8988T (cell line): ENCODE measurements at places on chromosomes 7 and 10.

DNA sequence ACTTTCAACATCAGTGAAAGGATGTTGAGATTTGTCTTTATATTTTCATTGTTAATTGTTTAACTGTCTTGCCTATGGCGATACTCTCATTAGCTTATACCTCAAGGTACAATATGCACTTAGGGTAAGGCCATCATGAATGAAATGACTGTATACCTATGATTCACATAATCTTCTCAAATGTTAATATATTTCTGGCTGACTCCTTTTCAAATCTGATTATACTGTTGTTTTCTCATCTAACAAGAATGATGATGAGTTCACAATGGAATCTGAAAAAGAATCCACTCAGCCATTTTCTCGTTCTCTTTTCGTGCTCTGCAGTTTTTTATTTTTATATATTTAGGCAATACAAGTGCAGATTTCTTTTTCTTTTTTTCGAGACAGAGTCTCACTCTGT, 159.1 kb downstream of the ARHGAP12 start:
- DNase-seq: no peak

GRCh38 chr10:103467406-103467805, 8.7 kb upstream of the CALHM1 start:
- DNase-seq: no peak

DNA sequence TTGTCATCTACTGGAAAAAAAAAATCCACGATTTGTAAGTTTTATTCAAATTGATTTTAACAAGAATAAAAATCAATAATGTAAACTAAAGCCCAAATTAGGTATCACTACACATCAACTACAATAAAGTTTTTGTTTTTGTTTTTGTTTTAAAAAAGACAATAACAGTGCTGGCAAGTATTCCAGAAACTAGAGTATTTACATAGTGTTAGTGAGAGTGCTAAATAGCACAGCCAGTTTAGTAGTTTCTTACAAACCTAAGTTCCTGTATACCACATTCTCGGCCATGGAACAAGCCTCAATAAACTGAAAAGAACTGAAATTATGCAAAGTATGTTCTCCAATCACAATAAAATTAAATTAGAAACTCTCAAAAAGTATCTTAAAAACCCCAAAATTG, 8.1 kb downstream of the ARHGAP12 start:
- no peak for DNase-seq

DNA sequence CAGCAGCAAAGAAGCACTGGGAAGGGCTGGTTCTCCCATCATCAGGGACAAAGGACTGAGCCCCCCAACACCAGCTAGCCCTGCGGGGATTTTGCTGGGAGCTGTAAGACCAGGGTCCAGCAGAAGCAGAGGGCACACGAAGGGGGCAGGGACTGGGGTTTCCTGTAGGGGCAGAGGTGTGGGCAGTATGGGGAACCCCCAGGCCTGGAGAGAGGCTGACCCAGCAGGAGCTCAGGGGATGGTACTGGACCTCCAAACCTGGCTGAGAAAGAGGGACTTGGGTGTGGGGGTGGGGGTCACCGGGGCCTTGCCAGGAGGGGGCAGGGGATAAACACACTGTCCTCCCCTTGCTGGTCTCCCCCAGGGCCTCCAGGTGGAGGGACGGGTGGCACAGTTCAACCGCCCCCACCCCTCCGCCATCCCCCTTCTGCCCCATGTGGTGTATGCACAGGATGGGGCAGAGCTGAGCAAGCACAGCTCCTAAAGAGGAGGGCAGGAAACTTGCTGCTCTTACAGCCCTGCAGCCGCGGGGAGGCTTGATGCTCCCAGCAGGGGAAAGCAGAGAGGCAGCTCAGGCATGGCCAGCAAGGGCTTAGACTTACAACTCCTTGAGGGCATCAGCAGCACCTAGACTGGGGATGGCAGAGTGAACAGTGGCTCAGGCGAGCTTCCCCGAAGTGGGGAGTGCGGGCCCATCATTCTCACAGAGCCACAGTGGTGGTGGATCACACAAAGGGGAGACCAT, 12.4 kb upstream of the RET start:
- DNase-seq: no peak

DNA sequence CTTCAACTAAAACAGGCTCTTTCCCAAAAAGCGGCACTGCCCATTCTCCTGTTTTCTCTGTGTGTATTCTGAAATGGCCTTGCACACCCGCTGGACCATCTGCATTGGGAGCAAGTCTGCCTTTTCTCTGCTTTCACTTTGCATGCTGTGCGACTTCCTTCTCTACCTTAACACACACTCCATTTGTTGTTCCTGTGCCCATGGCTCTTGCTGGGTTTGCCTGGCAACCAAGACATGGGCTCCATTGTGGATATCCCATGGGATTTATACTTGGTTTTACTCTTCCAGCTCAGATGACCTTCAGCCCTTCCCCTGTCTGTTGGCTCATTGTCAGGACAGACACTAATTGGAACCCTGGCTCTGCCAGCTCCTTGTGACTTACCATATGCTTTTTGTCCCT, 465.3 kb downstream of the REEP3 start:
- DNase-seq: no peak

- no peak for DNase-seq
These were observed 26.4 kb downstream of the C10orf71 start for GRCh38 chr10:49325131-49325915.

DNA sequence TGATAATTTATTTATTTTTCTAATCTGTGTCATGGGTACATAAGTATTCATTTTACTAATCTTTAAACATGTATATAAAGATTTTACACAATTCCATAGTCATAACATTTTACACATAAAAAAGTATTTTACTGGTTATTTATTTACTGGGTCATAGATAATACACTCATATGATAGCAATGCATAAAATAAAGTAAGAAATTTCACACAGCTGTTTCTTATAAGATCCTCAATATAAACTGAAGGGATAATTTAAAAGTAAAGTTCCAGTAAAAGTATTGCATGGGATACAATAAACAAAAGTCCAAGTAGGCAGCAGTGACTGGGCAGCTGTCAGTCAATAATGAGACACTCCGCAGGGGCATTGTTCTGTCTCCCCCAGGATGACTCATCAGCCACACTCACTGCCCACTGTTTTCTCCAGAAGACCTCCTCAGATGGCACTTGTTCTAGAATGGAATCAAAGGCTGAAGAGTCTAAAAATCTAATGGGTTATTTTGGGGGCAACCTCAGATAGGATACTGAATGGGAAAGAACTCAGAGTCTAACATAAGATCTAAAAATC, 32.7 kb downstream of the DPY19L1 start:
- DNase-seq: no peak

DNA sequence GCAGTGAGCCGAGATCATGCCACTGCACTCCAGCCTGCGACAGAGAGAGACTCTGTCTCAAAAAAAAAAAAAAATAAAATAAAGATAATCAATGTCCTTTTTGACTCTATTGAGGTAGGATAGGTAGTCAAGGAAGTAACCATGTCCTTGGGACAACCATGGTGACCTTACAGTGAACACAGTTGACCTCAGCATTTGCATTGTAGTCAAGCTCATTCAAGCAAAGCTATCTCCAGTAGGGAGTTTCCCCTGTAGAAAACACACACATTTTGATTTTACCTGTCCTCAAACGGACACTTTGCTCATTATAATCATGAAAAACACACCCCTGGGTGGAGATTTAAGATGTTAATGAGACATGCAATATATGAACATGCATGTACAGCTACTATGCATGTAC, 171.7 kb downstream of the KIF20B start:
- DNase-seq: no peak

DNA sequence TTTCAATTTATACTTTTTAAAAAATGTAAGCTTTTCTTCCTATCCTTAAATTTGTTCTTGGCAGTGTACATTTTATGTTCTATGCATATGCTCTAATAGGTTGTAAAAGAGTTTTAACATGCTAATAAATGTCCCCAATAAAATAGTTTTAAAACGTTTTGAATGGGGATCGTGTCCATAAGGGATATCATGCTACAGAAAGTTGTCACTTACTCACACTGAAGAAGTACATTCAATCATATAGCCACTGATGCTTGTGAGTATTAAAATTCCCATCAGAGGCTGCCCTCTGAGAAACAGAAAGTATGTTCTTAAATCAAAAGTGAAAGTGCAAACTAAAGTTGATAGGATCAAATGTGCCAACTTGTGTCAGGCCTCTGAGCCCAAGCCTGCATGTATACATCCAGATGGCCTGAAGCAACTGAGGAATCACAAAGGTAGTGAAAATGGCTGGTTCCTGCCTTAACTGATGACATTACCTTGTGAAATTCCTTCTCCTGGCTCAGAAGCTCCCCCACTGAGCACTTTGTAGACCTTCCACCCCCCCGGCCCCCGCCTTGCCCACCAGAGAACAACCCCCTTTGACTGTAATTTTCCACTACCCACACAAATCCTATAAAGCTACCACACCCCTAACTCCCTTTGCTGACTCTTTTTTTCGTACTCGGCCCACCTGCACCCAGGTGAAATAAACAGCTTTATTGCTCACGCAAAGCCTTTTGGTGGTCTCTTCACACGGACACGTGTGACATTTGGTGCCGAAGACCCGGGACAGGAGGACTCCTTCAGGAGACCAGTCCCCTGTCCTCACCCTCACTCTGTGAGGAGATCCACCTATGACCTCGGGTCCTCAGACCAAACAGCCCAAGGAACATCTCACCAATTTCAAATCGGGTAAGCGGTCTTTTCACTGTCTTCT, 877 bp upstream of the NOD1 start:
- DNase-seq: no peak

GRCh38 chr7:107937531-107937930, 46.5 kb downstream of the DLD start:
- no peak for DNase-seq

- no peak for DNase-seq
These were observed 107.4 kb downstream of the ACTR3B start for GRCh38 chr7:152866791-152867501.

DNA sequence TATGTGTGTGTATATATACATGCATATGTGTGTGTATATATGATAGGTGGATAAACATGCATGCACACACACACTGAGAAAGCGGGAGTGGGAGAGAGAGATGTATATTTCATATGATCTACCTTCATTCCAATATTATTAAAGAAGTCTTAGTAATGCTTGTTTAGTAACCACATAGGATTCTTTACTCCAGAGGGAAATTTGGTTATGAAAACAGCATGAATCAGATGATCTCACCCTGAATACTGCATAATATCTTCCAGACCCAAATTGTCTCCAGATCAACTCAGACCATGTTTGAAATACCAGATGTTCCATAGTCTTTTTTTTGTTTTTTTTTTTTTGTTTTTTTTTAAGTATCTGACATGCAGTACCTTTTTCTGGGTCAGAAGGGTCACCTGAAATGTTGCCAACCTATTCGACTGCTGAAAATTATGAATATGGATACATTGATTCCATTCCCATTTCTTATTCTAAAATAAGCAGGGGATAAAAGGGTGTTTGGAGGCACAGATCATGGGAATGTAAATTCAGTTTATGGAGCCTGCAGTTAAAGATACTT, 17.4 kb downstream of the TES start:
- DNase-seq: no peak

DNA sequence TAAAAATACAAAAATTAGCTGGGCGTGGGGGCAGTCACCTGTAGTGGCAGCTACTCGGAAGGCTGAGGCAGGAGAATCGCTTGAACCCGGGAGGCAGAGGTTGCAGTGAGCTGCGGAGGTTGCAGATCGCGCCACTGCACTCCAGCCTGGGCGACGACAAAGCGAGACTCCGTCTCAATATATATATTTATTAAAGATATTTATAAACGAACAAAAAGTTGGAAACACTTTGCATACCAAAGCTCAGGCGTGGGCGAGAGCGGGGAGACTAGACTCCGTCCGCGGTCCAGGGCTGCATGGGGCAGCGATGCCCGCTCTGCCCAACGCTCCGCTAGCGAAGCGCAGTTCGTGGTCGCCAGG, 7.9 kb upstream of the CRYGN start:
- no peak for DNase-seq

DNA sequence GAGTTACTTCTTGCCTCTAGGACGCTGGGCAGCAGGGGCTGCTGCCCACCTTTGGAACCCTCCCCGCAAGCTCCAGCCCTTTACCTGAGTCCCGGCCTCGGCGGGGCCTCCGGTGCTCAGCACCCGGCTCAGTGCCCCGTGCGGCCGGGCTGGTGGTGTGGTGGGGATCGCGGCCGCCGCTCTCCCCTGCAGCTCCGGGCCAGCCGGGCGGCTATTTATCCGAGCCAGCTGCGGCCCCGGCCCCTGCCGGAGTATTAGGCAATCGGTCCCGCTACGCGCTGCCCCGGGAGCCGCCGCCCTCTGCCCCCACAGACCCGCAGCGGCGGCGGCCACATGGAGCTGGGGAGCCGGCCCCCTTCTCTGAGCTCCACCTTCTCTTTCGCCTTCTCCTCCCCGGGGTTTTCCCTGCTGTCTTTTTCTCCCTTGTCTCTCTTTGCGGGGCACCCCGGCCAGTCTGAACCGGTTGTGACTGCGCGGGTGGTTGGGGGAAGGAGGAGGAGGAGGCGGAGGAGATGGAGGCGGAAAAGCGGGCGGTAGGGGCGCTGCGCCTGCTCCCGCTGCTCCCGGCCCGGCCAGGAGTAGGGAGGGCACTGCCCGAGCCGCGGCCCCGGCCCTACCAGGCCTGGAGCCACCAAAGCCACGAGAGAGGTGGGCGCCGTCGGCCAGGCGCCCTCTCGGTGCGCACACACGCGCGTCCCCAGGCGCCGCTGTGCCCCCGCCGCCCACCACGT, at the start of gene SLC16A9:
SLC16A9 (minus strand) TSS at position 456 of the 731 bp plus-strand sequence. CDS start 25,559 bp downstream, outside the sequence.
- DNase-seq: peak; percentile 67

DNA sequence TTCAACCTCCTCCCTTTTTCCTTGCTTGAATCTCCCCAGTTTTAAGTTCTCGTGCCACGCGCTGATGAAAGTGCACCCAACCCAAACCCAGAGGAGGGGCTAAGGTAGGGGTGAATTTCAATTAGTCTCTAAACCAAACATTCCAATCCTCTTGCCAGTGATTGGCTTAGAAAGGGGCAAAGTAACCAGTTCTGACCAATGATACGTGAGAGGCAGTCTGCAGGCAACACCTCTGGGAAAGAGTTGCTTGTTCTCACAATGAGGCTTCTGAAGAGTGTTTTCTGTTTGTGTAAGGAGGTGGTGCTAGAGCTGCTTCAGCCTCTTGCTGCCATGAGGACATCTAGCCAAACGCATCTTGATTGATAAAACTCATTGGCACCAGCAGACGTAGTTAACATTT, 21.8 kb downstream of the SLC35G1 start:
- no peak for DNase-seq

DNA sequence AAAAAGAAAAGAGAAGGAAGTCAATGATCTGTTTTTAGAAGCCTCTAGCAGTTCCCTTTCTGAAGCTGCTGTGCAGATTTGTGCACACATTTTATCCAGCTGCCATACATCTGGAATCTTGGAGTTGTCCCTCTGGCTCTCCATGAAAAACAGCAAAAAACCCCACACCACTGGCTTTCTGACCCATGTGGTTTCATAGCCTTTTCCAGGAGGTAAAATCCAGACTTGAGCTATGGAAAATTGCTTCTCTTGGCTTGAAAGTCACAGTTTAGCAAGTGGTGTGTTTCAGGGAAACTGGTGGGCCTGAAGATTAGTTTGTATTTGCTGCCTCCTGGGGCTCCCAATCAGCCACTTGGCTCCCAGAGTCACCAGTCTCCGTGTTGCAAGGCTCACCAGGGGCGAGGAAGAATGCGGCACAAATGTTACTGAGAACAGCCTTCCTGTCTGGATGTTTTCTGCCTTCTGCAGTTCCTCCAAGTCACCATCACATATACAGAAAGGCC, 50.1 kb upstream of the ADRB1 start:
- DNase-seq: no peak

- DNase-seq: no peak
These were observed 31.9 kb downstream of the A1CF start for GRCh38 chr10:50853557-50853956.
